ENCODE measurements at places on chromosomes 4 and X.

DNA sequence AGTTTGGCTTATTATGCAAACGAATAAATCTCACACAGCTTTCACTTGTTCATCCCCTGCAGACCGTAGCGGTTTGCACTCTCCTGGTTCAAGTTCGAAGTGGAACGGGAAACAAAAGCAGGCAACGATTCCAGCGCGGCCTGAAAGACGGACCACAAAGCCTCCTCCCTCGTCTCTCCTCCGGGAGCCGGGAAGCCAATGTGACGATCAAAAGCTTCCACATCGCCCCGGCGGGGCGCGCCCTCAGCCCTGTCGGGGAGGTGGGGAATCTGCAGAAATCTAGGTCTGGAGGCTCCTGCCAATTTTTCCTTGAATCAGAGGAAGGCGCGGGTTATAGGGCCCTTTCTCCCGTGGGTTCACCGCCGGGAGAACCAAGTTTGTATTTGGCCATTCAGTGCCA is 16.9 kb upstream of the ZIC3 start:
- DNase-seq: no peak

DNA sequence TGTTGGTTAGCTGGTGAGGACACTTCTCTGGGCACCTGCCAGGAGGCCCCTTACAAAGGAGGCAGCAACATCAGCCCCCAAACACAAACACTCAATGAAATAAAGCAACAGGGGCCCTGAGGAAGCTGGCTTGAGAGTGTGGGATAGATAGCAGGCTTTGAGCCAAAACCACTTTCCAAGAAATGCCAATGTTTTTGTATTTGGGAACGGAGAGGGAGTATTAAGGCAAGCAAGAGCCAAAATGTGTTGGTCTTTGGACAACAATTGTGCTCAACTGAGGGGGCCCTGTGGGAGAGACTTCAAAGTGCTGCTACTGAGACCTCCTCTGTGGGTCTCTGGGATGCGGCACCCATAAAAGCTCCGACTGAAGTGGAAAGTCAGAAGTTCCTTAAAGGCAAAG is 41.0 kb downstream of the RAI2 start:
- no peak for DNase-seq

DNA sequence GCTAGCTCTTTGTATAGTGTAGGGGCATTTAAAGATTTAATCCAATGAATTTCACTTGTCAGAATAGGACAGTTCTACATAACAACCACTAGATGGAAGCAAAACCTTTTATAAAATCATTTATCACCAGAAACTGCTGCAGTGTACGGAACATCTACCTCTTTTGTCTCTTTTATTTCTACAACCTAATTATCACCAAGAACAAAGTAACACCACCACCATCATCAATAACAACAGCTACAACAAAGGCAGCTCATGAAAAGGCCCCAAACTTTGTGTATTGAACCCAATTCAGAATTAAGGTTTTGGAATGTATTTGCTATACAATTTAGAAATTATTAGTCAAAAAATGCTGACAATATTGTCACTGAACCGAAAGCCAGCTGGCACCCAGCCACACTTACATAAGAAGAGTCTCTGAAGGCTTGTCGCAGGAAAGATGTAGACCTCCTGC is 260.9 kb upstream of the RPS6KA3 start:
- no peak for DNase-seq

DNA sequence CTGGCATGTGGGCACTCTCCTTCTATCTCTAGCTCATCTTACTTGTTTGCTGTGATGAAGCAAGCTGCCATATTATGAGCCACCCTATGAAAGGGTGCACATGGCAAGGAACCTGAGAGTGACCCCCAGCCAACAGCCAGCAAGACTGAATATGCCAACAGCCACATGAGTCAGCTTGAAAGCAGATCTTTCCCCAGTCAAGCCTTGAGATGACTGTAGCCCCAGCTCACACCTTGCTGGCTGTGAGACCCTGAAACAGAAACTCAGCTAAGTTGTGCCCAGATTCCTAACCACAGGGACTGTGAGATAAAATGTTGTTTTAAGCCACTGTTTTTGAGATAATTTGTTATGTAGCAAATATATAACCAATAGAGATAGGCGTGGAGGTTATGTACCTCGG is 36.2 kb downstream of the KDM5C start:
- no peak for DNase-seq

DNA sequence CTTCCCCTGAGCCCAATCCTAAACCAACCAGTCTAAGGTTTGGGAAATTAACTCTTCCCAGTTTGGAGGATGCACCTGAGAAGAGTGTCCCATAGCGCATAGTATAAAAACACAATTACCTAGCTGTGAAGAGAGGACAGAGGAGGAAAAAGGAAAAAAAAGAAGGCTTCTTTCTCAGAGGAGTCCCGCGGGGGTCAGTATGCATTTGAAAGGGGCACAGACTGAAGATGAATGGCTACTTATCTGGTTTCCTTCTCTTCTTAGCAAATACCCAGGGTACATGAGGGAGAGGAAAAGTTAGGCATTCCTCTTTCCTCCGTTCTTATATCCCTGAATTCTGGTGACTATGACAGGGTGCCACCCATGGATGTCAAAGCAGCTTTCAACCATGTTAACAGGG is 96.9 kb downstream of the TMEM47 start:
- no peak for DNase-seq

DNA sequence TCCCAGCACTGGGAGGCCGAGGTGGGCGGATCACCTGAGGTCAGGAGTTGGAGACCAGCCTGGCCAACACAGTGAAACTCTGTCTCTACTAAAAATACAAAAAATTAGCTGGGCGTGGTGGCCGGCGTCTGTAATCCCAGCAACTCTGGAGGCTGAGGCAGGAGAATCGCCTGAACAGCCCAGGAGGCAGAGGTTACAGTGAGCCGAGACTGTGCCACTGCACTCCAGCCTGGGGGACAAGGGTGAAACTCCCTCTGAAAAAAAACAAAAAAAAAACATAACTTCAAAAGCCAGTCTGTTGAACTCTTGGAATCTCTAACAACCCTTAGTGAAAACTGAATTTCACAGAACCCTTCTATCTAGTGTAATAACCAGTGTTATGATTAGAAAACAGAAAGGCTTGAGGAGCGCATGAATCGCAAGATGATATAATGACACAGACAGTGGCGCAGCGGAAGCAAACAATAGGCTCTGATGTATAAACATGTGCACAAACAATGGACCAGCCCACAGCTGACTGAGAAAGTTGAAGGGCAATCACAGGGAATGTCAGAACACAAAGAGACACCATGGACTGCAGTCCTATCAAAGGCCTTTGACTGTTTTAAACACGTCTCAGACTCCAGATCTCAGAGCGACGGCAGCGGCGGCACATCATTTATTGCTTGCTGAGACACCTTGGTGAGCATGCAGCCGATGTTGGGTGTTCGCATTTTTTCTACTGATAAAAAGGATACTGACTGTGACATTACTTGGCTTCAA is 81.6 kb downstream of the NSUN7 start:
- no peak for DNase-seq

DNA sequence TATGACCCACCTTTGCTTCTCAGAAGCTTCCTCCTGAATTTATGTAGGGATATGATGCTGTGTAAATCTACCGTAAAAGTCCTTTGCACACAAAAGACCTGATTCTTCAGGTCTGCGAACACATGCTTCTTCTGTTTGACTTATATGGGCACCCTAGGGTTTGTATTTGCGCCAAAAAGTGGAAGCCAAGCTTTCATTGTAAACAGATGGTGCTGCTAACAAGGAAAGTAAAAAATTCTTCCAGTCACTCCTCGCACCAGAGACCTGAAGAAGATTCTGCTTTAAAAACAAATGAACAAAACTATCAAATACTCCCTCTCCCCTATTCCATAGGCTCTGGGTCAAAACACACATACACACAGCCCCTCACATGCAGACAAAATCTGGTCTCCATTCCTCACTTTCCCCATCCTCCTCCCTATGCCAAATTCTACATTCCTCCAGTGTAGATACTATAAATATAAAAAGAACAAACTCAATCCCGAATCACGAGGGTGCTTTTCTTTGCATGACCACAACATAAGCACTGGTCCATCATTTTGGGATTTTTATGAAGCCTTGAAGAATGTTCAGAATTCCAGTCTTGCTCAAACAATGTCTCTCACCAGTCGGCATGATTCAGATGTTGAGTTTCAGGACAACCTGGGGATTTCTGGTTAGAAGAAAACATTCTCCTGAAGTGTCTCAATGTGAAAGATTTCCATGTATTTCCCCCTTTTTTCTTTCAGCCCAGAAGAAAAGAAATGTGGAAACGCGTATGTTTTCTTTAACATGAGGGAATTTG is 125.1 kb downstream of the PALLD start:
- DNase-seq: peak; percentile 94

DNA sequence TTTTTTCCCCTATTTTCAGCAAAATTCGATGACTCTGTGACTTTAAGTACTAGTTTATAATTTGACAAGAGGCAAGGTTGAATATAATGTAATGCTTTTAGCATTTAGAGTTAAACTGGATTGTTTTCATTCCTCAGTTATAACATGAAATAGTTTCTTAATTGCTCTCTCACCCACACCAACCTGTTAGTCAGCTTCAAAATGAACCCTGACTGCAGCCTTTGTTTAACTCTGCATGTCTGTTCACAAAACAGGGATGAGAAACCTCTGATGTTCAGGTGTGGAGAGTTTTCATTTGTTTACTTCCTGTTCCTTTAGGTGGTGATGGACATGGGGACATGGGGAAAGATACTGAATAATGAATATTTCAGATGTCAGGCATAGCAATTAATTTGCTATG is 49.9 kb upstream of the MND1 start:
- DNase-seq: no peak

- DNase-seq: no peak
These were observed 170.2 kb downstream of the APBB2 start for GRCh38 chr4:41044165-41044564.

- no peak for DNase-seq
These were observed 2.0 kb upstream of the STAG2 start for GRCh38 chrX:123959281-123960063.

GRCh38 chrX:55924574-55924973 is 207.0 kb downstream of the RRAGB start:
- DNase-seq: no peak

All from fibroblast of skin of left quadriceps (primary cell).